ENCODE measurements at places on chromosomes 12 and 14.

DNA sequence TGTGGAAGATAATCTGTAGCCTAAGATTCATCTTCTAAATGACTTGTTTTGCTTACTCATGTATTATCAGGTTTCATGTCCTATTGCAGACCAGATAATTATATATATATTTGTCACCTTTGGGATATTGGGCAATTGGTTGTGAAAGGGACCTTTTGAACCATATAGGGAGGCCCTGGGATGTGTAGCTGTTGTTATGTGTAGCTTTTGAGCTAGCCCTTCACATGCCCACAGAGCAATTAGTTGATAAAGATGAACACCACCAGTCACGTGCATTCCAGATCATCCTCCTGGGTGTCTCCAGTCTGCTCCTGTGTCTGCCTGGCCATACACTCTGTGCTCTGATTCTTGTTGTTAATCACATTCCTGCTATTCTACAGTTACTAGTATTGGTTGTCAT lies 431.2 kb upstream of the FBXO33 start:
- DNase-seq, result no peak

- no peak for DNase-seq
These were observed 119.3 kb downstream of the SOX5 start for GRCh38 chr12:23830210-23830609.

DNA sequence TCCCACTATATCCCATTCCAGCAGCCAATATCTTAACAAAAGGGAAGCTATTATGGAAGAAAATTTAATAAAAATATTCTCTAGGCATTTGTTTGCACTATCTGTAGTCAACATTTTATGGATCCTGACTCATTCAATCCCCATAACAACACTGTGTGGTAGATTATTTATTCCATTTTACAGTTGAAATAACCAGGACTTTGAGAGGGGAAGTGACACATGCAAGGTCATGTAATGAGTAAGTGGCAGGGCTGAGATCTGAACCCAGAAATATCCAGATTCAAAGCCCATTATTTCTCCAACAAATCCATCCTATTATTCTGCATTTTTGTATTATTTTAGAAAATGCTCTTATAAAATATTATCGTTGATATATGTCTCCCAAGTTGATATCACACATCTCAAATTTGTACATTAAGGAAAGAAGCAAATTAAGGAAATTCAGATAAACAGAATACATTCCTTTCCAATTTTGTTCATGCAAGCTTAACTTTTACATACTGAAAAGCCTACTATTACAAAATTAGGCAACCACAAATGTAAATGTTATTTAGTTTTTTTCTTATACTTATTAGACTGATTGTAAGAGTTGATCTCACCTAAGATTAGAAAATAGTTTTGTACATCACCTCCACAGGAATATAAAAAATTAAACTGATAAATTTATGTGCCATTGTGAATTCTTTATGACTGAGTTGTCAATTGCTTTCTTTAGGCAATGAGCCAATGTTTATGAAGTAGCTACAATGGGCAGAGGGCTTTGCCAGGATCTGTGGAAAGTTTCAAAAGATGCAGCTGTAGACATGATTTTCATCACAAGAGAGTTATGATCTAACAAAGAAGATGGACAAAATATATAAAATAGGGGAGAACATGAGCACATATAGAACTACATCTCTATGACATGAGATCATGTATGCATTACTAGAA lies 55.1 kb upstream of the E2F7 start:
- DNase-seq, result no peak

- no peak for DNase-seq
These were observed 90.4 kb upstream of the TMCC3 start for GRCh38 chr12:94740601-94741362.

DNA sequence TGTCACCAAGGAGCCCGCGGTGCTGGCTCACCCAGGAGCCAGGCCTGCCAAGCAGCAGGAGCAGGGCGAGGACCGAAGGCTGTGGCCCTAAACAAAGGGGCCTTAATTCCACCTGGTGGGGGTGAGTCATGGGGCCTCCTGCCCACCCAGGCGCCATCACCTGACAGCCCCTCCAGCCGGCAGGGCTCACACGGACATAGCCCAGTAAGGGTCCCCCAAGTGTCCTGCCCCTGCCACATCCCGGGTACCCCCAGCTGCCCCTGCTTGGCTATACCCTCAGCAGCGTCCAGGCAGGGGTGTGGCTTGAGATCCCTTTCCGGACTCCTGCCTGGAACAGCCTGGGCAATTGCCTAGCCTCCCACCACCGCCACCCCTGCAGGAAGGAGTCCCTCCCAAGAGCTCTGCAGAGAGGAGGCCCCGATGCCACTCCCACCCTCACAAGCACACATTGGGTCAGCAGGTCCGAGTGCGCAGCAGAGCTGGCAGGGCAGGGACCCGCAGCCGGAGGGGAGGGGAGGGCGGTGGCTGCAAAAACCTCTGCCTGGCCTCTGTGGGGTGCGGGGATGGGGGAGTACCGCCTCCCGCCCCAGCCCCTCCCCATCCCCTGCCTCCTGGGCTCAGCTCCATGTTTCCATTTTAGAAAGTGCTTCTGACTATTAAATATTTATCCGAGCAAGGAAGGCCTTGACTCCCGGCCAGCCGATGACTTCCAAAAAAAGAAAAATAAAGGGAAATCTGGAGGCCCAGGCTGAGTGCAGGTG lies 4.6 kb downstream of the AHNAK2 start:
- no peak for DNase-seq
